GM23338 (cell line): ENCODE measurements at places on chromosomes 11 and 22.
A peak's percentile ranks its signal among the peaks of the same experiment; 100 is the strongest.

- no peak for DNase-seq
These were observed 3.5 kb upstream of the ZP1 start for GRCh38 chr11:60863550-60864521.

DNA sequence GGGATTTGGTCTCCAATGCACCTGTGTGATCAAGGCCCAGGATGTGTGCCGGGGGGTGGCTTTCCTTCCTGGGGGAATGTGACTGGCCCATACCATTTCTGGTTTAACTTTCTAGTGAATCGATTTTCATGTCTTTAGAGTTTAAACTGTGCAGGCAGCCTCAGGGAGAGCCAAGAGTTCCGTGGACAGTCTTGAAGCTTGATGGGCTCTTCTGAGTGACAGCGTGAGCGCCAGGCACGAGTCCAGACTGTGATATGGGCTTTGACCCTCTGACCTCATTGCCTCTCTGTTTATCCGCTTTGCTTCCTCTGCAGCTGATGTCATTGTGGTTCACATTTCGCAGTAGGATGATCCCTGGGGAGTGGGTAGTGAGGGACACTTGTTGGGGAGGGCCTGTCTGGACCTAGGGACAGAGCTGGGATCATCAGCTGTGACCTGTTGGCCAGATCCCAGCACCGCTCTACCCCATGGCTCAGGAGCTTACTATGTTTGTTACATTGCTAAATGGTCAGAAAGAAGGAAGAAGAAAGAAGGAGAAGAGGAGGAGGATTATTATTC lies 80.6 kb upstream of the CLDN5 start:
- no peak for DNase-seq

DNA sequence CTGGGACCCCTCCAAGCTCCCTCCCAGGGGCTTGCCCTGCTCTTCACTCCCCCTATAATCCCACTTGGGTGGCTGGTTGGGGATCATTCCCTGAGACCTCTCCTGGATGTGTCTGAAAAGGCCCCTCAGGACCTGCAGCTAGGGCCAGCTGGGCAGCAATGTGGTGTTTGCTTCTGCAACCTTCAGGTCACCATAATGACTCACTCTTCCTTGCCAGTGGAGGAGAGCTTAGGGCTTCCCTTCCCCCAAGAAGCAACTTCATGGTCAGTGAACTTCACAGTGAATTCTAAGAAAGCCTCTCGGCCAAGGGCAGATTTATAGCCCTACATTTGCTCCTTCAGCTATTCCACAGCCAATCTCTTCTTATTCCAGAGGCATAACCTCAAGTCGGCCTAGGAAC lies 45.1 kb upstream of the TSPAN18 start:
- no peak for DNase-seq

GRCh38 chr11:44726283-44727113 lies at the start of gene TSPAN18:
Gene TSPAN18 (plus strand): TSS chr11:44726962. CDS start chr11:44906417, 179,455 bp downstream.
- peak; percentile 78 for DNase-seq

- DNase-seq, result no peak
These were observed 156.4 kb upstream of the PITPNB start for GRCh38 chr22:28075358-28075981.

GRCh38 chr22:46894081-46894671 lies 131.7 kb downstream of the TBC1D22A start:
- no peak for DNase-seq

DNA sequence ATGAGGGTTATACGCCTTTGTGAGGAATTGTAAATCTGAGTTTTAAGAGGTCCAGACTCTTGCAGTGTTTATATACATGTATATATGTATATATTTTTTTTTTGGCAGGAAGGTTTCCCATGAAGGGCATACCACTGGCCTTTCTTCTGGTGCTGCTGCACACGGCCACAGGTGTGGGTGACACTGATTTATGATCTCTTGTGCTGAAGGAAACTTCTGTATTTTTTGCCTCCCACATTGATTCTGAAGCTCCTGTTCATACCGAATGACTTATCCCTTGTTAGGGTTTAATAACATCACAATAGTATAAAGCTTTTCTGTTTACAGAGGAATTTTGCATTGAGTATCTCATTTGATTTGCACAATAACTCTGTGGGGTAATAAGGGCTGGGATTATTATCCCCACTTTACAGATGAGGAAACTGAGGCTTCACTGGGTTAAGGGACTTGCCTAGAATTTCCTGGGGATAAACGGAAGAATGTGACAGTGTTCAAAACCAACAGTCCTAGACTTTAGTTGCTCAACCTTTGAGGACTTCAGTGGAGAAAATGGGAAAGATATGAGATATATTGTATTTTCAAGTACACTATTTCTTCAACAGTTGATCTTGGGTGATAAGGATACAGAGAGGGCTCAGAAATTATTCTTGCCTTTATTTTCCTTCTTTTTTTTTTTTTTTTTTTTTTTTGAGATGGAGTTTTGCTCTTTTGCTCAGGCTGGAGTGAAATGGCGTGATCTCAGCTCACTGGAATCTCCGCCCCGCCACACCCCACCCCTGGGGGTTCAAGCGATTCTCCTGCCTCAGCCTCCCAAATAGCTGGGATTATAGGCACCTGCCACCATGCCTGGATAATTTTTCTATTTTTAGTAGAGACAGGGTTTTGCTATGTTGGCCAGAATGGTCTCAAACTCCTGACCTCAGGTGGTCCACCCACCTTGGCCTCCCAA lies 70.1 kb downstream of the MICAL2 start:
- DNase-seq, result no peak

DNA sequence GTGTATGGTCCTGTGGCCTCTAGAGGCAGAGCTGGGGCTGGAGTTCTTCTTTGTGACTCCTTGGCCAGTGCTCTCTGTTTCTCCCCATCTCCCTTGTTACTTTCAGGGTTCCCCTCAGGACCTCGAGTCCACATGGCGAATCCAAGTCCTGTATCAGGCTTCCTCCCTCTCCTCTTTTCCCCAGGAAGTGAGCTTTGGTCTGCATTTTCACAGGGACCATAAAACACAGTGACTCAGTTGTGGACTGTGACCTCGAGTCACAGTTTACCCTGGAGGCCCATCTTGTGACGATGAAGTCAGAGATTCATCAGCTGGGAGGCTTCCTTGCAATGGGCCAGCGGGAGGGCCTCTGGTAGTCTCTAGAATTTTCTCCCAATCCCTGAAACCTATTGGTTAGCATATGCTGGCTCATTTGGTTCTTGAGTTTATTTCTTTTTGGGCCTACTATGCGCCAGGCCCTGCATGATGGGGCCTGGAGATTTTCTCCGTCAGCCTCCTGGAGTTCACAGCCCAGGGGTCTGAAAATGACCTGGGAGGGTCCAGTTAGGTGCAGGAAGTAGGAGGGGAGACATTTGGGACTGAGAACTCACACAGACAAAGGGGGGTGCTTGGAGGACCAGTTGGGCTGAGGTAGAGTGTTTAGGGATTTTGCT lies 100.8 kb downstream of the KIAA1671 start:
- no peak for DNase-seq

DNA sequence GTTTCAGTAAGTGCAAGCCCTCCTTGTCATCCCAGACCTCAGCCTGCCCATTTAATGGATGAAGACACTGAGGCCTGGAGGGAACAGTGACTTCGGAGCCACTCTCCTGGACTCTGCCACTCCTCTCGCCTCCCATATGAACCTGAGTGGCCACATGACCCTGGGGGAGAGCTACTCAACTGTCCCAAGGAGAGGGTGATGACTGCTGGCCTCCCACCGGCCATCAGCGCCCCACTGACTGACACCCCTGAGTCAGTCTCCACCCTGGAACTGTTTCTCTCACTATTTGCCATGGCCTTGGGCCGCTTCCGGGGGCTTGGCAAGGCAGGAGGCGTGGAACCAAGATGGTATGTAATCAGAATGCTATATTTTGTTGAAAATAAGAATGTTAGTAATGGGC lies 17.1 kb downstream of the LRP5 start:
- no peak for DNase-seq

- DNase-seq, result no peak
These were observed 792.9 kb upstream of the CCDC179 start for GRCh38 chr11:23653071-23653675.

DNA sequence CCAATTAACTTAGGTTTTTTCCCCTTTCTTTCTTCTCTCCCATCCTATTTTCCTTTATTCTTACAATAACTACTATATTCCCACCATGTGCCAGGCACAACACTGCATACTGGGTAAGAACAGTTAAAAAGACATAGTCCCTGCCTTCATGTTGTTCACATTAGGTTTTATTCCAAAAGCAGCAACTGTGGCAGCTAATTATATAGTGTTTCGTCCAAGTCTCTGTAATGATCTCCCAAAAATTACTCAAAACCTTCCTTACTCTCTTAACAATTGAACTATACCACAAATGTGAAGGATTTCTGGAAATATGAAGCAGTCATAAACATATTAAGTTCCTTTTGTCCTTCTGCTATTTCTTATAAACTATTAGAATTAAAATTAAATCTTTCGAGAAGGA lies 184.1 kb upstream of the C11orf58 start:
- DNase-seq, result no peak

DNA sequence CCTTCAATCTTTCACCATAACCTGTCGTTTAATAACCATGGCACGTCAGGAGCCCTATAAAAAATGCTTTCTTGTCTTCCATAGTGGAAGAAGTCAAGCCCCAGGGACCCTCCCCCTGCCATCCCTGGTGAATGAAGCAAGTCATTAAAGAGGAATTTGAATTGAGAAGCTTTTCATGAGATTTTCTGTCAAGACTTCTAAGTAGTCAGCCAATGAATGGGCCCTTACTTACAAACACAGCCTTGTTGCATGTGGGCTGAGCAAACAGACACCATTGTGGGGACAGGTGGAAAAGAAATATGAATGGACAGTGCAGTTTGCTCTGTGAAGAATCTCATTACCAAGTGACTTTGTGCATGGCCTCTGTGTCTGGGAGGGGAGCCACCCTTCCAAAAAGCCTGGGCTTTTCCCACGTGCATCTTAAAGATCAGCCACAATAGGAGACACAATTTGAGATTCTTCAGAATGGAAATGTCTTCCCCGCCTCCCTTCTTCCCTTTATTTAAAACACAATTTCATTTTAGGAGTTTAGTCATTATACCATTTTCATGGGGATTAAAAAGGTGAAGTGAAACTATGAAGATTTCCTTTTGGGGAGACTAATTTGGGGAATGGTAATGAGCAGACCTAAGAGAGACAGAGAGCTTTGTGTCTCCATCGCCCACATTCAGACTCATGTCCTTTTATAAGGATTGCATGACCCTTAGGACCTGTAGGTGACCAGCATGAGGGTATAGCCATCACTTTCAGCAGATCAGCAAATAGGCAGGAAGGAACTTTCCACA lies 152.0 kb downstream of the LRRC4C start:
- peak; percentile 5 for DNase-seq

DNA sequence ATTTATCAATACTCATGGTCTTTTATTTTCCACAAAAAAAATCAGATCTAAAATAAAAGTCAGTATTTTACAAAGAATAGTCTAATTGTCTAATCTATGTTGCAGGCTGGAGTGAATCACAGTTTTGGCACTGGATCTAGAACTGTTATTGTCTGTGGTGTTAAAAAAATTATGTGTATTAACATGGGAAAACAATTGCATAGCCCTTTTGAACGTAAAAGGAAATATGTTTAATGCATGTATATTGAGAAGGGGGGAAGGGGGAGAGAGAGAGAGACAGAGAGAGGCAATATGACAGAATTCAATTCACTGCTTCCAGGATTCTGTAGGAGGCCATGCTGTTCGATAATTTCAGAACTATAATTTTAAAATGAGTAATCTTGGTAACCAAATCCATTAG lies 324.9 kb upstream of the CCDC90B start:
- no peak for DNase-seq

DNA sequence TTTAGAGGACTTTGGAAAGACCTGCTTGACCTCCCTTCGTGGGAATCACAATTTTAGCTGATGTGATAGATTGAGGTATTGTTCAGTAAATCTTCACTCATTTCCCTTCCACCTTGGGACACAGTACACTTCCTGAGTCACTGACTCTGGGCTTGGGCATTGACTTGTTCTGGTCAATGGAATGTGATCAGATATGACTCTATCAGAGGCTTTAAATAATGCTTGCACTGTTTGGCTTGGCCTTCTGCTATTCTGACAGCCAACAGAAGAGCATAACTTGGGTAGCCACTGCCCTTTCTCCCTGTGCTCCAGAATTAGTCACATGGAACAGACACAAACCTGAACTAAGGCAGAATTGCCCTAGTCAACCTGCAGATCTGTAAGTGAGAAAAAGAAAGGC lies 12.5 kb downstream of the PRR5L start:
- no peak for DNase-seq

DNA sequence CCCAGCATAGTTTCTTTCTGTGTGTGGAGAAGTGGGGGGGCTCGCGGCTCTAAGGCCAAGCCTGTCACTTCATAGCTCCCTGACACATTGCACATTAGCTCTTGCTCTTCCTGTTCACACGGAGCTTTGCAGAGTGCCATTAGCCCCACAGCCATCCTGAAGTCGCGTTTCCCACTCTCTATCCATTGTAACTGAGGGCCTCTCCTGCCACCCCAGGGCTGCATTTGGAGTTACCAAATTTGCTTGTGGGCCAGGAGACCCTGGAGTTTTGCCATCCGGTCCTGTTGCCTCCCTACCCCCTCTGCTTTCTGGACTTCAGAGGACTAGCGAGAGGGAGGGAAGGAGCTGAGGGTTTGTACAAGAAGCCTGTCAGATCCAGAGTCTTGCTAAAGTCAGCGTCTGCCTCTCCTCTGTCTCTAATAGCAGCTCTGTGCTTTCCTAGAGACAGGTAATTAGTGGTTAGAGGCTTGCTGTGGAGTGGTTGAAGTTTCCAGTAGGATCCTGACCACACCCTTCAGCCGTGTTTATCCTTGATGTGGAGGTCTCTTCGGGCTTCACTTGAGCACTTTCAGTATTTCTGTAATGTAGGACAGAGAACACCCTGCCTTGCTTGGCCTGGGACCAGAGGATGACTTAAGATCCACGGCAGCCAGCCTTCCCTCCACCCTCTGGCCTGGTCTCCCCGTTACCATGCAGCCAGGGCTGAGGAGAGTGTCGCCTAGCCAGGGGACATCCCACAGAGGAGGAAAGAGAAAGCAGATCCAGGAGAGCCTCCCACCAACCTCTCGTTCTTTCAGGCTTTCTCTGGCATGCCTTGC lies 14.1 kb downstream of the DCPS start:
- DNase-seq, result no peak

- no peak for DNase-seq
These were observed 26.4 kb downstream of the RDX start for GRCh38 chr11:110269996-110270395.
